Transverse colon (tissue), 4 donors: ENCODE measurements at places on chromosomes 12 and 14. TPM values are rescaled to one million over a fixed set of nuclear protein-coding genes. Genes with fewer than 3 reads are reported as not detected.

DNA sequence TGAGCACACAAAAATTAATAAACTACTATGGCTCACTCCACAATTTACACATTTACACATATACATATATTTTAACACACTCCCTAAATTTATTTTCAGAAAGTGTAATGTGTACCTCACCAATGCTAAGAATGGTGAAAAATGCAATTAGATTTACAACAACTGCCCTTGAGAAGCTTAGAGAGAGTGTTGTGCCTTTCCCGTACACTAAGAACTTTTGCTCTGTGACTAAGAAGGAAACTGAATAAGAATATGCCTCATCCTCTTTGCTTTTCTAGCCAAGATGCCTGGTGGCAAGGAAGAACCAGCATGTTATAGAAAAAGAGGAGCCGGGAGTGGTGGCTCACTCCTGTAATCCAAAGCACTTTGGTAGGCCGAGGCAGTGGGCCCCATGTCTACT is 62.3 kb downstream of the SINHCAF start:
- no peak overlapping the region for H3K27ac ChIP-seq
- no peaks in the 10 kb centered on the region for H3K36me3 ChIP-seq
- H3K4me3 ChIP-seq: no peak overlapping the region
- DNase-seq: no peak
- no peaks in the 10 kb centered on the region for H3K4me1 ChIP-seq

The OTX2 gene
- not detected for total RNA-seq

DNA sequence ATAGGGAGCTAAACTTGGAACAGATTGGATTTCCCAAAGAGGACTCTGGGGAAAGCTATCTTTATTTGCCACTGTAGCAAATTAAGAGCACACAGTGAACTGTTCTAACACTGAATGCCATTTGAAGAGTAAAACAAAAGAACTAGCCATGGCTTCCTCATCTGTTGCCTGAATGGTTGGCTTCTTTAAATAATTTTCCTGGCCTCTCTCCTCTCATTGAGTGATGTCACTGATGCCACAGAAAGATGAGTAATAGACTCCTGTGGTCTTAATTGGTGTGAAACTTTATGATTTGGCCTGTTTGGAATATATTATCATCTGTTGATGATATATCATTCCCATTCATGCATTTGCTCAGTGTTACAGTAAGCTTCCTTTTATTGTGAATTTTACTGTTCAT is 42.5 kb downstream of the WDR20 start:
- H3K27ac ChIP-seq: no peak overlapping the region
- peaks cover 14% of the 10 kb centered on the region for H3K4me1 ChIP-seq
- H3K36me3 ChIP-seq: no peaks in the 10 kb centered on the region
- no peak for DNase-seq
- no peaks in the 10 kb centered on the region for H3K27me3 ChIP-seq

DNA sequence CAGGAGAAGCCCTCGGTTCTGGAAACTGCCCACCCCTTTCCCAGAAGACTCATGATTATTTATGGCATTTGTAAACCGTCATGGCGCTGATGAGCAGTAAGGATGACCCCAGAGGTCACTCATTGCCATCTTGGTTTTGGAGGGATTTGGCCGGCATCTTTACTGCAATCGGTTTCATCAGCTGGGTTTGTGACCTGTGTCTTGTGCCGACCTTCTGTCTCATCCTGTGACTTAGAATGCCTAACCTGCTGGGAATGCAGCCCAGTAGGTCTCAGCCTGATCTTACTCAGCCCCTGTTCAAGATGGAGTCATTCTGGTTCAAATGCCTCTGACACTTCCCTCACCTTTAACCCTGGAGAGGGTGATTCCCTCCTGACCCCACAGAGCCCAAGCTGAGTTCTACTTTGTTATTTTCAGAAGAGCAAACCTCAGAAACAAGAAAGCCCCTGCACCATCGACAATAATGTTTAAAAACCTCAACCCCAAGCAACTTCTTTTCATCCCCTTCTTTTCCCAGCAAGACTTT is 105.5 kb upstream of the SFSWAP start:
- no peak for DNase-seq
- H3K27me3 ChIP-seq: peaks cover 20% of the 10 kb centered on the region
- H3K27ac ChIP-seq: no peak overlapping the region
- H3K4me3 ChIP-seq: no peak overlapping the region

GRCh38 chr12:131383741-131384543 is 326.9 kb upstream of the SFSWAP start:
- H3K27ac ChIP-seq: no peak overlapping the region
- no peak for DNase-seq
- H3K36me3 ChIP-seq: no peaks in the 10 kb centered on the region
- no peak overlapping the region for H3K4me3 ChIP-seq
- no peaks in the 10 kb centered on the region for H3K4me1 ChIP-seq
- peaks cover 33% of the 10 kb centered on the region for H3K27me3 ChIP-seq

GRCh38 chr12:56836317-56836716 is 73.2 kb downstream of the HSD17B6 start:
- no peak overlapping the region for H3K4me3 ChIP-seq
- peak; percentile 18 for DNase-seq
- H3K4me1 ChIP-seq: no peaks in the 10 kb centered on the region
- no peaks in the 10 kb centered on the region for H3K36me3 ChIP-seq

GRCh38 chr12:69905801-69906200 is 80.8 kb downstream of the MYRFL start:
- no peak overlapping the region for H3K27ac ChIP-seq
- H3K4me1 ChIP-seq: no peaks in the 10 kb centered on the region
- DNase-seq: no peak

DNA sequence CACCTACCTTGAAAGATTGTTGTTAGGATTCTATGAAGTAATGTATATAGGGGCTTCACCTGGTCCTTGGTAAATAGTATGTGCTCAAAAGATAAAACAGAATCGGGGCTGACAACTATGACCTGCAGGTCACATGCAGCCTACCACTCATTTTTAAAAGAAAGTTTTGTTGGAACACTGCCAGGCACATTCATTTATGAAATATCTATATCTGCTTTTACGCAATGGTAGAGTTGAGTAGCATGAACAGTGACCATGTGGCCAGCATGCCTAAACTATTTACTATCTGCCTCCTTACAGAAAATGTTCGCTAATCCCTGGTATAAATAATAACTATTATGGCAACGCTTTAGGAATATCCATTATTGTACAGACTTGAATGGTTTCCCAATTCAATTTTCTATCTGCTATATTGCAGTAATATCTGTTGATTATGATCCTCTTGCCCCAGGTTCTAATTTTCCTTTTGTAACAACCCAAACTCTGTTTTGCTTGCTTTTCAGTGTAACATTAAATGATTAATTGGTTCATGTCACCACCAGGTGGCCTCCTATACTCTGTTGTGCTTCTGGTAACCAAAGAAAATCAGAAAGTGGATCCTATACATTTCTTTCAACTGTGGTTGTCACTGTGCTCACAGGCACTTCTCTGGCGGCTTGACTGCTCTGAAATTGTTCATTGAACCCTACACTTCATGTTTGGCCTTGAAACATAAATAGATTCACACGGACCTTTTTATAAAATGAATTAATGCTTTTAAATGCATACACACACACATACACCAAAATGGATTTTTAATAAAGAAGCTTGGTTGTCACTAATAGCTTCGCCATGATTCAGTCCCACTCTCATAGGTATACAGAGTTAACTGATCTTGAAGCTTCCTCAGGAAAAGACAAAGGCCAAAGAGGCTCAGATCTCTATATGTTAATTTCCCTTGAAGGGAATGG is 227.7 kb upstream of the NPAS3 start:
- no peaks in the 10 kb centered on the region for H3K27me3 ChIP-seq
- no peak for DNase-seq
- H3K27ac ChIP-seq: peak overlapping the region; percentile 76

DNA sequence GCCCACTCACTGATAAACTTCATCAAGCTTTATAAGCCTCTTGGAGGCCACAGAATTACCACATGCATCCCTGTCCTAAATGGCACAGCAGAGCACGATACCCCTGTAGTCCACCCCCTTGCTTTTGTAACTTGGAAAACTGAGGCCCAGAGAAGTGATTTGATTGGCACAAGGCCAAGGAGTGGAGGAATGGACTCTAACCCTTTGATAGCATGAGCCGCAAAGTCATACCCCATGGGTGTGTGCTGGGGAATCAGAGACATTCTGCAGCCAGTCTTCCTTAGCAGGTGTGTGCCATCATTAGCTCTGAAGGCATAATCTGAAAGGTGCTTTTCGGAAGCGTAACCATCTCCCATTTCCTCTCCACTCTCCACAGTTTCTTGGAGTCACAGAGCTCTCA is 28.5 kb upstream of the PWP1 start:
- H3K4me3 ChIP-seq: no peak overlapping the region
- no peak overlapping the region for H3K27ac ChIP-seq
- no peaks in the 10 kb centered on the region for H3K27me3 ChIP-seq
- H3K4me1 ChIP-seq: no peaks in the 10 kb centered on the region
- H3K36me3 ChIP-seq: no peaks in the 10 kb centered on the region
- no peak for DNase-seq

- H3K27me3 ChIP-seq: no peaks in the 10 kb centered on the region
- no peak overlapping the region for H3K4me3 ChIP-seq
- H3K27ac ChIP-seq: no peak overlapping the region
- H3K4me1 ChIP-seq: no peaks in the 10 kb centered on the region
These were observed 110.7 kb downstream of the SLC15A5 start for GRCh38 chr12:16166563-16167470.

DNA sequence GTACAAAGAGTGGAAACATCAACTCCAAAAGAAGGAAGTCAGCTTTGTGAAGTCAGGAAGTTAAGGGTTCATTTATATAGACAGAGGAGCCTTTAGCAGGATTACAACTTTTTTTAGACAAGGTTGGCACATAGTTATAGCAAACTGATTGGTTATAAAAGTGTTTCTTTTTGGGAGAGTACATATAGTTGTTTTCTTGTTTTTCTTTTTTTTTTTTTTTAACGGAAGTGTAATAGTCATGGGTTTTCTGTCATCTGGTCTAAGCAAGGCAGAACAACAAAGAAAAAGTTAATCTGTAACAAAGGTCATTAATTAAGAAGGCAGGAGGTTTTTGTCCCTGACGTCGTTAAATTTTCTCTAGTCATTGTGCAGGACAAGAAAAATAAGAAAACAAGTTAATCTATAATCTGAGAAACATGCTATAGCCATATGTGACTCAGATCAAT is 13.0 kb upstream of the MFAP5 start:
- no peak for DNase-seq
- H3K36me3 ChIP-seq: no peaks in the 10 kb centered on the region

DNA sequence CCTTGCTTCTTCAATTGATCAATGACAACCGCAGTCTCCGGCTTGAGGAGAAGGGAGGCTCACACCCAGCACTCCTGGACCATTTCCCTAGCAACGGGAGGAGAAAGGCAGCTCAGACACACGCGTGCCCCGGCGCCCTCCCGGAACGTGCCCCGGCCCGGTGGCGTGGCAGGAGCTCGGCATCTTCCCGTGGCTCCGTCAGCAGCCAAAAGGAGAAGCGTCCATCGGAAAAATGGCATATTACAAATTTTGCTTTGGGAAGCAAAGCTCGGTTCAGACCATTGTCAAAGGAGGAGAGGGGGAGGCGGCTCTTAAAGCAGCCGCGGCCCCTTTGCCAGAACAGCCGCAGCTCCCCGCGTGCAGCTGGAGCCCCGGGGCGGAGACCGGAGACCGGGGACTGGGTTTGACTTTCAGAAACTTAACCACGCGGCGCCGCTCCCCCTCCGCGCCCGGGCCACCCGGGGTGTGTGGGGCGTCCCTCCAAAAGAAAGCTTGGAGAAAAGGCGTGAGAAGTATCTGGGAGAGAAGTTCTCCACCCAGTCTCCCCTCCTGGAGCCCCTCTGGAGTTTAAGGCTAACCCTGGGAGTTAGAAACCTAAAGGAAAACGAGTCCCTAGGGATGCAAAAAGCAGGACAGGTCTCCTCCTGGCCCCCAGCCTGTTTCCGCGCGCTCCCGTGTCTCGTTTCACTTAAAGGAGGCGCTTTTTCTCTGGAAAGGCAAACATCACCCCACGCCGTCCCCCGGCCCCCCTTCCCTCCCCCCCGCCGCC is 545 bp downstream of the PPFIA2 start:
- H3K36me3 ChIP-seq: no peaks in the 10 kb centered on the region
- no peak for DNase-seq
- H3K27me3 ChIP-seq: peaks cover 35% of the 10 kb centered on the region
- no peak overlapping the region for H3K27ac ChIP-seq
- no peaks in the 10 kb centered on the region for H3K4me1 ChIP-seq

DNA sequence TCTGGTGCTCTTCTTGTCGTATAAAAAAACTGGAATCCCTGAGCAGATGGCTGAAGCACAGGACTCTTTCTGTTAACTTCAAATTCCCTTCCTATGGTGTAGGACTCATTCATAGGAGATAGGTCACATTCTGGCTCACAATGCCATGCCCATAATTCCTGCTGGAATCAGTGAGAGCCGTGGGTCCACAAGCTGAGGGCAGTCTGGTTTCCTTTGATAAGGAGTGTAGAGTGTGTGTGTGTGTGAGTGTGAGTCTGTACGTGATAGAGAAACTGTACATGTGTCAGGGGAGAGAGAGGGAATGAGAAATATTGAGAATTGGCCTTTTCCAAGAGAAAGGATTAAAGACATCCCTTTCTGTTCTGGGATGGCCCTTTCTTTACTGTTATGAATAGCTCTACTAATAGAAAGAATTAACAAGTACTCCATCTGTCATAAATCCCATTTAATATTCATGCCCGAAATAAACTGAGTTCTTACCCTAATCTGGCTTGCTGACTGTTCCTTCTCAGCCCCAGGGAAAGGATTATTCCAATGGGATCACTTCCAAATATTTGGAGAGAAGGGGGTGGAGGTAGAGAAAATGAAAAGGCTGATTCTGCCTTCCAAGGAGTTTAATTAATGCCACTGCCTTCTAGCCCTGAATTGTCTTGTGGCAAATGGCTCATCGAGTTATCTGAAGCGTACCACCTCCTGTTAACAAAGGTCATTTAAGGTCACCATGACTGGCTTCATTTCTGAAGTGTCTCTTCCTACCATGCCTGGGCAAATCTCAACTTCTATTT is 79.0 kb downstream of the TMX1 start:
- H3K4me1 ChIP-seq: no peaks in the 10 kb centered on the region
- H3K27ac ChIP-seq: no peak overlapping the region
- no peak overlapping the region for H3K4me3 ChIP-seq
- DNase-seq: no peak
- H3K36me3 ChIP-seq: no peaks in the 10 kb centered on the region

DNA sequence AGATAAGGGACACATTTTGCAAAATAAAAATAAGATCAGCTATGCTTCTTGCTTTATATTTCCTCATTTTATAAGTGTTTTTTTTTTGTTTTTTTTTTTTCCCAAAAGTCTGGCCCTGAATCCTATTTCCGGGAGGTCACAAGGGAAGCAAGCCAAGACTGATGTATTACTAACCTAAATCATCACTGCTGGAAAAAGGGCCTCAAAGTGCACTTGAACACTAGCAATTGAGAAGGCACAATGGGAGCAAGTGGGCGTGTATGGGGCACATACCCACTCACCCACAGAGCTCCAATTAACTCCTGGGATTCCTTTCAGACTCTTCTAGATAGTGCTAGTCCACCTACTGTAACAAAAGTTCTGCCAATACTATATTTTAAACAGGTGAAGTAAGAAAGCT is 58.8 kb downstream of the STON2 start:
- no peaks in the 10 kb centered on the region for H3K27me3 ChIP-seq
- H3K4me1 ChIP-seq: no peaks in the 10 kb centered on the region
- H3K4me3 ChIP-seq: no peak overlapping the region
- no peak overlapping the region for H3K27ac ChIP-seq
